ENCODE measurements at places on chromosomes 1 and 21.
A peak's percentile ranks its signal among the peaks of the same experiment; 100 is the strongest.

DNA sequence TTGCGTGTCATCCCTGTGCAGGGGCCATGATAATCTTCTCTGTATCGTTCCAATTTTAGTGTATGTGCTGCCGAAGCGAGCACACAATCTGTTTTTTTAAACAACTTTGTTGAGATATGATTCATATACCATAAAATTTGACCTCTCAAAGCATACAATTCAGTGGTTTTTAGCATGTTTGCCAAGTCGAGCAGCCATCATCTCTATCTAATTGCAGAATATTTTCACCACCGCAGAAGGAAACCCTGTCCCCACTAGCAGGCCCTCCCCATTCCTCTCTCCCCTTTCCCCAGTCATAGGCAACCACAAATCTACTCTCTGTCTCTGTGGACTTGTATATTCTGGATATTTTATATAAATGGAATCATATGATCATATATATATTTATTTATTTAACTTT is 78.7 kb upstream of the TINAGL1 start:
- no peak for DNase-seq

DNA sequence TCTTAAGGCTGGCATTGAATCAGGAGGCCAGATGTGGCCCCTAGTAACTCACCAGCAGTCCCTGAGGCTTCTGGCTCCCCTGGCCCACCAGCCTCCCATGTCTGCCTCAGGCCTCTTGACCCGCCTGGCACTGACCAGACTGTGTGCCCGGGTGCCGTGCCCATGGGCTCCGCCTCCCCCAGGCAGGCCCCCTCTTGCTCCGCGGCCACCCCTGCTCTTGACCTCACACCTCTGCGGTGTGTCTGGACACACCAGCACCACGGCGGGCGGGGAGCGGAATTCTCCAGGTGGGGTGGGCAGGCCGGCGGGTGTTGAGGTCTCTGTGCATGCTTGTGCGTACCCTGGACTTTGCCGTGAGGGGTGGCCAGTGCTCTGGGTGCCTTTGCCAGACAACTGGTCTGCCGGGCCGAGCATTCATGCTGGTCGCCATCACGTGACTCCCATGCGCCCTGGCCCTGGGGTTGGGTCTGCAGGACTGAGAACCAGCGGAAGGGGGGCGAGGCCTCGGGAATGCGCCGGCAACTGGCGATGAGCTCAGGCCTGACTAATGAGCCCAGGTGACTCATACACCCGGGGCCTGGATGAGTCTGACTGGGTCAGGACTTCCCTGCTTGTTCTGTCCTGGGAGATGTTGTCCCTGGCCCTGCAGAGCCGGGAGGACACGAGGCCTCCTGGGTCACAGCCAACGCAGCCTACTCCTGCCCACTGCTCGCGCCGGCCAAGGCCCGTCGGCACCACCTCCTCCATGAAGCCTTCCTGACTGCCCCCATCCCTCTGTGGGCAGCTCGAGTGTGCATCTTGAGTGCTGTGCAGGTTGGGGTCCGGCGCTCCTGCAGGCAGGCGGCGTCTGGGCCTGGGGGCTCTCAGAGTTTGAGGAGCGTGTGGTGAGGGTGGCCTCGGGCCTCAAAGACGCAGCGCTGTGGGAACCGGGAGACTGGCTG is 22.6 kb downstream of the COL18A1 start:
- no peak for DNase-seq

DNA sequence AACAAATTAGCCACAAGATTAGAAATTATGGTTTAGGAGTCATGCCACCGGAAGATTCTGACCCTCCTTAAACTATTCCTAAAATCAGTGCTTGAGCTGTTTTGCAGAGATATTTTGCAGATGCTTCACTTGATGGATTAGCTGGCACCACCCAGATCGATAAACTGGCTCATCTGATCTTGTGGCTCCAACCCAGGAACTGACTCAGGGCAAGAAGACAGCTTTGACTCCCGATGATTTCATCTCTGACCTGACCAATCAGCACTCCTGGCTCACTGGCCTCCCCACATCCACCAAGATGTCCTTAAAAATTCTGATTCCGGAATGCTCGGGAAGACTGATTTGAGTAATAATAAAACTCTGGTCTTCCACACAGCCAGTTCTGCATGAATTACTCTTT is 221.6 kb downstream of the RHOU start:
- DNase-seq: no peak

GRCh38 chr1:87136607-87137341 is 191.9 kb upstream of the LMO4 start:
- DNase-seq: no peak

DNA sequence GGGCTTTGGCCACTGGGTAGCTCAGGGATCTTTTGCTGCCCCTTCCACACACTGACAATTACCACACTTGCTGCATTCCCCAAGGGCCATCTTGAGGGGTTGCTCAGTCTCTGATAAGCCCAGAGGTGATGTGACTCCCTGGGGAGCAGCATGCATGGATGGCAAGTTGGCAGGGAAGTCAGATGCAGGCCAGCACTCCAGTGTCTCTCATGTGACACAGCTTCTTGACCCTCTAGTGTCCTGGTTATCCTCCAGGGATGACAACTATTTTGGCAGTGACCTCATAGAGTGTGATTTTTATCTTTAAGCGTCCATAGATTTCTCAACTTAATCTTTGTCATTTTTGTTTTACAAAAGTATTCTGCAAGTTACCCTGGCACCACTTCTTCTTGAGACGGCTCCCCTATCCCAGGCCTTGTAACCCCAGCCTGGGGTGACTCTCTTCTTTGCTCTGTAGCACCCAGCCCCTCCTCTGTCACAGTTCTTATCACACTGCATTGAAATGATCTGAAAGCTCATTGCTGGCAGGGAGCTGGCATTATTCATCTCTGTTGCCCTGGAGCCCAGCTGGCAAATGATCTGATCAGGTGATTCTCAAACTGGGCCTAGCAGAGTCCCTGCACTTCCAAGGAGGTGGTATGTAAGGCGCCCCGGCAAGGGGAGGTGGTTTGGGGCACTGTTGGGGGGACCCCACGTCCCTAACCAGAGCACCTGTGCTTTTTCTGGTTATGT is 72.6 kb downstream of the TENT5C start:
- no peak for DNase-seq

DNA sequence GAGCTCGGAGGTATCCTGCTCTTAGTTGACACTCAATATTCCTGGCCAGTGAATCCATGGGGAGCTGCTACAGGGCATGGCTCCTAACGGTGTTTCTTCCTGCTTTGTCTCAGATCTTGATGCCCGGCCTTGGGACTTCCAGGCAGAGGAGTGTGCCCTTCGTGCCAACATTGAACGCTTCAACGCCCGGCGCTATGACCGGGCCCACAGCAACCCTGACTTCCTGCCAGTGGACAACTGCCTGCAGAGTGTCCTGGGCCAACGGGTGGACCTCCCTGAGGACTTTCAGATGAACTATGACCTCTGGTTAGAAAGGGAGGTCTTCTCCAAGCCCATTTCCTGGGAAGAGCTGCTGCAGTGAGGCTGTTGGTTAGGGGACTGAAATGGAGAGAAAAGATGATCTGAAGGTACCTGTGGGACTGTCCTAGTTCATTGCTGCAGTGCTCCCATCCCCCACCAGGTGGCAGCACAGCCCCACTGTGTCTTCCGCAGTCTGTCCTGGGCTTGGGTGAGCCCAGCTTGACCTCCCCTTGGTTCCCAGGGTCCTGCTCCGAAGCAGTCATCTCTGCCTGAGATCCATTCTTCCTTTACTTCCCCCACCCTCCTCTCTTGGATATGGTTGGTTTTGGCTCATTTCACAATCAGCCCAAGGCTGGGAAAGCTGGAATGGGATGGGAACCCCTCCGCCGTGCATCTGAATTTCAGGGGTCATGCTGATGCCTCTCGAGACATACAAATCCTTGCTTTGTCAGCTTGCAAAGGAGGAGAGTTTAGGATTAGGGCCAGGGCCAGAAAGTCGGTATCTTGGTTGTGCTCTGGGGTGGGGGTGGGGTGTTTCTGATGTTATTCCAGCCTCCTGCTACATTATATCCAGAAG is 16.7 kb downstream of the ALX3 start:
- no peak for DNase-seq

DNA sequence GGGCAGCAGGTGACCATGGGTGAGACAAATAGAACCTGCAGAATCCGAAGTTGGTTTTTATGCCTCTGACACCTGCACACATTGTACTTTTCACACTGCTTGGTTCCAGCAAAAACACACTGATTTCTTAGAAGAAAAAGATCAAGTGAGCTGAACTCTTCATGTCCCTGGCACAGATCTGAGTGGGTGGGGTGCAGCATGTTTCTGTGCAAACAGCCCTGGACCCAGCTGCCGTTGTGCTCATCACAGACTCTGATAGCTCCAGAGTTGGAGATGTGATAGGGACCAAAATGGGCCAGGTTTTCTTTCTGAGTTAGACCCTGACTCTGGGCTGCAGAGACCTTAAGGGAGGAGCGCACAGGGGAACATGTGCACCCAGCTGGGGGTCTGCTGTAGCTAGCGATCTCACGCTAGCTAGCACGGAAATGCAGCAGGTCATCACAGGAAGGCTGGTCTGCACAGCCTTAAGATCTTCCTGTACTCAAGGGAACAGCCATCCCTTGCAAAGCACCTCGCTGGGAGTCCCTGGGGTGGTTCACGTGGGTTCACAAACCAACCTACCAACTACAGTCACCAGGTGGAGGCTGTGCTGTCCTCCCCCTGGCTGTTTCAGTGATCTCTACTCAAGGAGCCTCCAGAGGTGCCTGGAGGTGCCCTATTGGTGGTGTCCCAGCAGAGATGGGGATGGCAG is 291.1 kb downstream of the PTPRU start:
- no peak for DNase-seq

DNA sequence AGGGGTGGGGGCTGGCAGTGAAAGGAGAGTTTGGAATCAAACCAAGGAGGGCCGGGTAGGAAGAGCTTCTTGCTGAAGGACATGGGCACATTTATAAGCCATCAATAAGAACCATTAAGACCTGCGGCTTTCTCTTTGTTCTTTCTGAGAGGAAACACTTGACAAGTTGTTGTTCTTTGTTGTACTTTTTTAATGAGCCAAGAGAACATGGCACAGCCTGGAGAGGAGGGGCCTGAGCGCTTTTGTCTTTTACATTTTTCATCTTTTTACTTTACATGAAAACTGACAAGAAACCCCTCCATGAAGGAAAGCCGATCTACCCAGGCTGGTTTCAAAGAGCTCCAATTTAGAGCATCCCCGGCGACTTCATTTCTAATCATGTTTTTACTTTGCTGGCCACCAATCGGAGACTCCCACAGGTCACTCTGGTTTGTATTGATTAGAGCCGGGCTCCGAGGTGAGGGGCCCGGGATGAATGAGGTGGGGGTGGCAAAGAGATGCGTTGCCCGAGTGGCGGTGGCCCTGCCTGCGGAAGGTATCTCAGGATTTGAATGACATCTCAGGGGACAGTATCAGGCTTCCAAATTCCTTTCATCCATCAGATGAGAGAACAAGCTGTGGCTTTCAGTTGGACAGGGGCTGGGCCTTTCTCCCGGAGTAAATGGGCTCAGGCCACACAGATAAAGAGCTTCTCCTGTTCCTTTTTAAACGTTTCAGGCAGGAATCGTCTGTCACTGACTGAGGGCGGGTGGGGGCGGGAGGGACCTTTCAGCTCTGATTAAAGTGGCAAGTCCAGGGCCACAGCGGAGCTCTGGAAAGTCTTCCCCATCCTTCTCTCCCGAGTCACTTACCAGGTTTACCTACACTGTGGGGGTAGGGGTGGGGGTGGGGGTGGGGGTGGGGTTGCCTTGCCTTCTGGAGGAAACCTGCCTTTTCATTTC is 138.8 kb upstream of the ARHGEF16 start:
- no peak for DNase-seq

- DNase-seq: no peak
Measured at GRCh38 chr1:178642282-178642681, 82.8 kb upstream of the RALGPS2 start.

GRCh38 chr1:205528887-205529825 is 24.7 kb downstream of the CDK18 start:
- DNase-seq: peak; percentile 75

- peak; percentile 98 for DNase-seq
Measured at GRCh38 chr1:155127105-155127966, at the start of gene EFNA1. TSS of gene EFNA1 (plus strand) at chr1:155127876. CDS start at chr1:155127978, 102 bp downstream.

GRCh38 chr1:199161766-199162303 is 523.0 kb downstream of the PTPRC start:
- no peak for DNase-seq

DNA sequence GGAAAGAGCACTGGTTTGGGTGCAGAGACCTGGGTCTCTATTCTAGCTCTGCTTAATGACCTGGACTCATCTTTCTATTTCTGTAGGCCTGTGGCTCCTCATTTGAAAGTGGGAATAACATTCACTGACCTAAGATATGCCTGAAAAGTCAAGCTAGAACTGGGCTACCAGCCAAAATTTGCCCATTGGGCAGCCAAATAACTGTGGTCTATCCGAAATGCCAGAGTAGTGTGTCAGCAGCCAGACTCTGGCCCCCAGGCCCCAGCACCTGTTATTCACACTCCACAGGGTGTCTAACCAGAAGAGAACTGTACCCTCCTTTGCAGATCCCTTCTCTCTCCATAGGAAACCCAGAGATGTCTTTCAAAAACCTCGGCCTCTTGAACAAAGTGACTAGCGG is 12.6 kb downstream of the DAB1 start:
- no peak for DNase-seq
